Type B pancreatic cell (in vitro differentiated cells): ENCODE measurements at places on chromosomes 3 and 15. TPM values are rescaled to one million over a fixed set of nuclear protein-coding genes. Genes with fewer than 3 reads are reported as not detected.

SERPINI2 gene
- 0.70 TPM in 1 of 2 replicates, not detected in the other for total RNA-seq

DNA sequence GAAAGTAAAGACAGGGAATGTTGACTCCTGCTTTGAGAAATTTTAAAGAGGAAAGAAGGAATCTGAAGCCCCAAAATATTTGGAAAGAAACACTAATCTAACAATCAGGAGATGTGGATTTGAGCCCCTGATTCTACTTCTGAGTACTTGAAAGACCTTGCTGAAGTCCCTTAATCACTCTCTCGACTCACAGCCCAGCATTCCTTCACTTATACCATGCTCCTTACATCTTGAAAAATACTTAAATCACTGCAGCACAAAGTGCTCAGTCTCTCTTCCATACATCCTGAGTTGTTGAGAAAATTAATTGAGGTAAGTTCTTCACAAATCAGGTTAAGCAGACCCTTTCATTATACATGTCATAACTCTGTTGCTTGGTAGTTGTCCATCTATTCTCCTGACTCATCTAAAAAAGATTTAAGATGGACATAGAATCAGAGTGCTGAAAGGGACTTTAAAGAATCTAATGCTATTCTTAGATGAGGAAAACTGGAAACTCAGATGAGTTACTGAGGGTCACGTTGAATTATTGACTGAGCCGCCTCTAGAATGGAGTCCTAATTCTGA is 72.8 kb upstream of the THSD4 start:
- H3K4me3 ChIP-seq, result no peak overlapping the region
- no peak for DNase-seq
- no peaks in the 10 kb centered on the region for H3K36me3 ChIP-seq
- H3K27ac ChIP-seq, result no peak overlapping the region
- H3K4me1 ChIP-seq, result no peaks in the 10 kb centered on the region

DNA sequence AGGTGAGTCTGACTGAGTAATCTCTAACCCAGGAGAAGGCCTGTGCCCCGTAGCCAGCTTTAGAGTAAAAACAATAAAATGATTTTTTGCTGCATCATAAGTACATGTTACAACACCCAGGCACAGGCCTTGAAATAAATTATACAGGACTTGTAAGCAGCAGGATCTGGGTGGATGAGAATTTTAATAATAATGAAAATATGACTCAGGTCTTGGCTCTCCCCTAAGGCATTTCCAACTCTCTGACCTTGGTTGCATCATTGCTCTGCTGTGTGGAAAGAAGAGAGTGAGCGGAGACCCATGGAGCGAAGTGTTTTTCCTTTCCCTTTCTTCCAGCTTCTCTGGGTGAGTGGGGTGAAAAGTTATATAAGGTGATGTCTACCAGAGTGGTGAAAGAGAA is 44.6 kb downstream of the EOMES start:
- H3K4me1 ChIP-seq, result peaks cover 6% of the 10 kb centered on the region
- no peak for DNase-seq
- H3K4me3 ChIP-seq, result no peak overlapping the region
- H3K36me3 ChIP-seq, result no peaks in the 10 kb centered on the region
- H3K27ac ChIP-seq, result no peak overlapping the region

GRCh38 chr15:61088675-61089074 is 140.4 kb downstream of the RORA start:
- no peak overlapping the region for H3K4me3 ChIP-seq
- H3K27ac ChIP-seq, result no peak overlapping the region
- no peaks in the 10 kb centered on the region for H3K36me3 ChIP-seq
